ENCODE measurements at places on chromosomes 11 and 22.

- no peak for DNase-seq
Observed at GRCh38 chr11:4095509-4096230, 1.1 kb downstream of the RRM1 start.

- no peak for DNase-seq
Observed at GRCh38 chr11:114909866-114910265, 231.5 kb downstream of the NXPE2 start.

DNA sequence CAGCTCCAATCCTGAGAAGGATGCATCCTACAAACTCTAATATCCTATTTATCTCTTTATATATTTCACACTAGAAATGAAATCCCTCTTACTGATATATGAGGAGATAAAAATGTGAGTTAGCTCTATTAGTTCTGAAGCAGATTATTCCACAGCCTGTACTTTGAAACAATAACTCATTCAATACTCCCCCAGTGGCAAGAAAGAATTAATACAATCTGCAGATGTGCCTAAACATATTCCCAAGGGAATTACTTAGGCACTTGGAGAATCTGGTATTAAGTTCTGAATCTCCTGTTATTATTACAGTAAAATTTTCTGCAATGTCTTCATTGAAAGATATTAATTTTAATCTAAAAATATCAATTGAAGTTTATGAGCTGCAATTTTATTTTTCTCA lies 59.4 kb downstream of the DDI1 start:
- no peak for DNase-seq

DNA sequence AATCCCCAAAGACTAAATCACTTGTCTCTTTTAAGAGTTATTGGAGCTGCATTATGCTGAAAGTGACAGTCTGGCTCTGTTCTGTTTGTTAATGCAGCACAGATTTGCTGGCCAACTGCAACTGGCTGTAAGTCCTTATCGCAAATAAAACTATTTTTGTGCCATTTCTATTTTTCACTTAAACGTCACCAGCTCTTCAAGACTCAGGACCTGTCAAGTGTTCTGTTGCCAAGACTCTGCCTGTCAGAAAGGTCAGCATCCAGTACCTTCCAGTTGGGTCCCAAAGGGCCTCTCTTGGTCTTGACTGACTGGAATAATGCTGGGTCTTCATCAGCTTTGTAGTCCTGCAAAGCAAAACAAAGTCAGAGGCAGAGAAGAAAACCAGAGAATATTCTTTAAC lies 45.6 kb downstream of the PITPNB start:
- DNase-seq = no peak

GRCh38 chr22:37630839-37631435 lies 8.5 kb upstream of the SH3BP1 start:
- DNase-seq = no peak

DNA sequence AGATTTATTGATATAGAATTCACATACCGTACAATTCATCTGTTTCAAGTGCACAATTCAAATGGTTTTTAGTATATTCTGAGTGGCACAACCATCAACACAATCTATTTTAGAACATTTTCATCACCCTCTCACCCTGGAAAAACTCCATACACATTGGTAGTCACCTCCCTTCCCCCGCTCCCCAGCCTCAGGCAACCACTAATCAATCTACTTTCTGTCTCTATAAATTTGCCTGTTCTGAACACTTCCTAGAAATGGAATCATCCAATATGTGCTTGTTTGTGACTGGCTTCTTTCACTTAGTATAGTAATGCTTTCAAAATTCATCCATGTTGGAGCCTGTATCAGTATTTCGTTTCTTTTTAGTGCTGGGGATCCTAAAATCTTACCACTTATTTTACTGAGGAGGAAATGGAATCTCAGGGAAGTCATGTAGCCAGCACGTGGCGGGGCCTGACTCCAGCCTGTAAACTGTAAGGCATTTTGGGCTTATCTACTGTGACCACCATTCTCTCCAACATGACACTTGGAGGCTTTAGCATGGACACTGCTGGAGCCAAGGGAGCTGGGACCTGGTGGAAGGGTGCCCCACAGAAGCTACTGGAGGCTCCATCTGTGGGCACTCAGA lies 905 bp upstream of the UCP3 start:
- no peak for DNase-seq

GRCh38 chr11:41175304-41175972 lies 284.0 kb downstream of the LRRC4C start:
- no peak for DNase-seq

DNA sequence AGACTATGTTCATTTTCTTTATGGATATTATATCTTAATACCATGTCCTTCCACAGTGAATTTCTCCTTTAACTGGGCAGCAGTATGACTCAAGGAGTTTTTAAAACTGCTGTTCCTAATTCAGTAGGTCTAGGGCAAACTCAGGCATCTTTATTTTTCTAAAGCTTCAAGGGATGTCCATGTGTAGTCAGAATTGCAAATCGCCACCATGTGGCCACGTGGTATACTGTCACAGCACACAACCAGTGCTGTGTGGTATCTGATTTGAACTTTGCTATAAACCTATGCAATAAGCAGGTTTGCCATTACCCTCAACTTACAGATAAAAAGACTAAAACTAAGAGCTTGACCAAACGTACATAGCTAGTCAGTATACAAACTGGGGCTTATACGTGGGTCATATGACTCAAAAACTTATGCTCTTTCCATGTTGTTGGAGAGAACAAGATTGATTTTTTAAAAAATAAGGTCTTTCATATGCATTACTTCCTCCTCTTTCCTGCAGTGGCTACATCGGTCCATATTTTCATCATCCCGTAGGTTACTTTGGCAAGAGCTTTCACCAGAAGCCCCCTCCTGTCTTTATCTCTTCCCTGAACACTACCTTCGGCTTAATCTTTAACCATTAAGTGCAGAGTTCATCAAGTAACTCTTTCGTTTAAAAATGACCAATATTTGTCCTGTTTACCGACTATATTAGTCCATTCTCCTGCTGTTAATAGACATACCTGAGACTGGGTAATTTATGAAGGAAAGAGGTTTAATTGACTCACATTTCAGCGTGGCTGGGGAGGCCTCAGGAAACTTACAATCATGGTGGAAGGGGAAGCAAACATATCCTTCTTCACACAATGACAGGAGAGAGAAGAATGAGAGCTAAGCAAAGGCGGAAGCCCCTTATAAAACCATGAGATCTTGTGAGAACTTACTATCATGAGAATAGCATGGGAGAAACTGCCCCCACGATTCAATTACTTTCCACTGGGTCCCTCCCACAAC lies 8.0 kb upstream of the HTATIP2 start:
- no peak for DNase-seq

GRCh38 chr22:21074102-21074715 lies 28.5 kb downstream of the LRRC74B start:
- no peak for DNase-seq

GRCh38 chr11:69086152-69087132 lies 37.7 kb downstream of the TPCN2 start:
- DNase-seq = no peak

- DNase-seq = no peak
Observed at GRCh38 chr11:61783717-61784505, 8.5 kb downstream of the TMEM258 start.

DNA sequence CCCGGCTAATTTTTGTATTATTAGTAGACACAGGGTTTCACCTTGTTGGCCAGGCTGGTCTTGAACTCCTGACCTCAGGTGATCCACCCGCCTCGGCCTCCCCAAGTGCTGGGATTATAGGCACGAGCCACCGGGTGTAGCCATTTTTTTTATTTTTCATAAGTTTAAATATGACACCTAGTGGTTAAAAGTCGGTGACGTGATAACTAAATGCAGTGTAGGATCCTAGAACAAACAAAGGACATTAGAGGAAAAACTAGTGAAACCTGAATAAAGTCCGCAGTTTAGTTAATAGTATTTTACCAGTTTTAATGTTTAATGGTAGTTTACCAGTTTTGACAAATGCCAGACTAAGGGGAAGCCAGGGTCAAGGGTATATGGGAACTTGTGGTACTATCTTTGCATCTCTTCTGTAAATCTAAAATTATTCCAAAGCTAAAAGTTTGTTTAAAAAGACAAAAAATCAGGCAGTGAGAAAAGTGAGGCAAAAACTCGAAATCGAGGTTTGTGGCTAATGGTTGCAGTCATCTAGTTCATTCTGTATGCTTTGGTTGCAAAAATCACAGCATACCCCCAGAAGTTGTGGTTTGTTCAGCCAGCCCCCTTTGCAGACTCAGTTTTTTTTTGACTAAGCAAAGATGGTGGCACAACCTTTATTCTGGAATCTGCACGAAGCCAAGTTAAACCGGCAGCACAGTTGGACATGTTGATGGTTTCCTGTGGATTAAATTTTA lies 29.6 kb downstream of the TOM1 start:
- DNase-seq = no peak

DNA sequence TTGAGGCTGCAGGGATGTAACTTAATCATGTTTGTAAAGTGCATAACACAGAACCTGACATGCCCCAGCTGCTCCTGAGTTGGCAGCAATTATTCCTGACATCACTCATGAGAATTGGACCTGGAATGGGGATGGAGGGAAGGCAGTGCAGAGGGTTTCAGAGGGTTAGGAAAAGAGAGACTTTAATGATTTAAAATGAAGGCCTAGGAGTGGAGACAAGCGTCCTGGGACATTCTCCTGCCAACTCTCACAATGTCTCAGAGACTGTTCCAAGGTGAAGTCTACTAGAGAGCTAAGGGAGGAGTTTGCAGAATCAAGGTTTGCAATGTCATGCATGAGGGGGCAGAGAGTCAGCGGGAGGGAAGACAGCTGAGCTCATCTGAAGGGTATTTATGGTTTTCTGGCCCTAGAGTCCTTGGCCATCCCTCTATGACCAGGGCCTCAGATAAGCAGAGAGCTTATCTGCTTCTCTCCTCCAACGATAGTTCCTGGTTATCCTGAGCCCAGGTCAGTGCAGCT lies 36.9 kb downstream of the GGTLC2 start:
- no peak for DNase-seq

- no peak for DNase-seq
Observed at GRCh38 chr11:540583-541432, 3.5 kb downstream of the LRRC56 start.

GRCh38 chr22:29877620-29878019 lies 5.4 kb upstream of the MTMR3 start:
- DNase-seq = no peak

GRCh38 chr11:86002431-86002830 lies 66.5 kb downstream of the PICALM start:
- DNase-seq = no peak

GRCh38 chr11:70568035-70568813 lies 169.9 kb downstream of the CTTN start:
- DNase-seq = no peak

DNA sequence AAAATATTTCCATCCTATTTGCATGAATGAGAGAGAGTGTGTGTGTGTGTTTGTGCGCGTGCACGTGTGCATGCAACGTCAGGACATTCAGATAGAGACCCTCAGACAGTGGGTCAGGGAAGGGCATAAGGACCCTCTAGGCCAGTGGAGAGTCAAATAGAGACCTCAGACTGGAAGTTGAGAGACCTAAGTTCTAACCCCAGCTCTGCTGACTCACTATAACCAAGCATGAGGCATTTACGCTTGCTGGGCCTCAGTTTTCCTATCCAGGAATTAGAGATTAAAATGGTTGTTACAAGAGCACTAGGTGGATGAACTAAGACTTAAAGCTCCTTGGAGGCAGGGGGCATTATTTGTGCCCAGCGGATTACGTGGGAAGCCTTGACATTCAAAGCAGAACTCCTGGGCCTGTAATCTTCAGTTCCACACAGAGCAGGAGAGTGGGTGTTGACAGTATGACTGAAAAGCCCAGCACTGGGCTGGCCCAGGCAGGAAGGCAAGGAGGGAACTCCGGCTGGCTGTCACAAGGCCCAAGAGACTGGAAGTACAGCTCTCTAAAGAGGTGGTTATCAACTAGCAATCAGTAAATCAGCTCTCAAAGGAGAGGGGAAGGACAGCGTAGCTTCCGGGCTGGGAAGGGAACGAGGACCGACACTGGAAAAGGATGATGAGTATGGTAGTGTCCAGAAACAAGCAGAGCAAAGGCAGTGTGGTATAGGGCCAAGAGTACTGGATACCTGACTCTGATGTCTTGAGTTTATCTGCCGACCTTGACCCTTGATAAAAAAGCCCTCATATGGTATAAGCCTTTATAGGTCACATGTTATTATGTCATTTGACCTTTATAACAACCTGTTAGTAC lies 9.2 kb downstream of the RHOG start:
- DNase-seq = no peak

GRCh38 chr11:9575260-9576240 lies 2.1 kb downstream of the WEE1 start:
- no peak for DNase-seq

- DNase-seq = no peak
Observed at GRCh38 chr11:2975594-2975993, 16.5 kb downstream of the NAP1L4 start.

DNA sequence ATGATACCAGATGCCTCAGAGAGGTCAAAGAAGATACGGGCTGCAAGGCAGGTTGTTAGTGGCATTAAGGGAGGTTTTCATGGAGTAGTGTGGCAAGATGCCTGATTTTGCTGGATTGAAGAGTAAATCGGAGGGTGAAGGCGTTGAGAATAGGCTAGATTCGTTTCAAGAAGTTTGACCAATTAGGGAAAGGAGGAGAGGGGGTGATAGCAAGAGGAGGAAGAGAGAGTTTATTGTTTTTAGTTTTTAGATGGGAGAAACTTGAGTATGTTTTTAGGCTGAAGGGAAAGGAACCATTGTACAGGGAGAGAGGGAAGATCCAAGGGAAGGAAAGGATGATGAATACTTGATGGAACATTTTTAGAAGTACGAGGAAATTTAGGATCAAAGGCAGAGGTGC lies 16.5 kb downstream of the CSTPP1 start:
- no peak for DNase-seq

DNA sequence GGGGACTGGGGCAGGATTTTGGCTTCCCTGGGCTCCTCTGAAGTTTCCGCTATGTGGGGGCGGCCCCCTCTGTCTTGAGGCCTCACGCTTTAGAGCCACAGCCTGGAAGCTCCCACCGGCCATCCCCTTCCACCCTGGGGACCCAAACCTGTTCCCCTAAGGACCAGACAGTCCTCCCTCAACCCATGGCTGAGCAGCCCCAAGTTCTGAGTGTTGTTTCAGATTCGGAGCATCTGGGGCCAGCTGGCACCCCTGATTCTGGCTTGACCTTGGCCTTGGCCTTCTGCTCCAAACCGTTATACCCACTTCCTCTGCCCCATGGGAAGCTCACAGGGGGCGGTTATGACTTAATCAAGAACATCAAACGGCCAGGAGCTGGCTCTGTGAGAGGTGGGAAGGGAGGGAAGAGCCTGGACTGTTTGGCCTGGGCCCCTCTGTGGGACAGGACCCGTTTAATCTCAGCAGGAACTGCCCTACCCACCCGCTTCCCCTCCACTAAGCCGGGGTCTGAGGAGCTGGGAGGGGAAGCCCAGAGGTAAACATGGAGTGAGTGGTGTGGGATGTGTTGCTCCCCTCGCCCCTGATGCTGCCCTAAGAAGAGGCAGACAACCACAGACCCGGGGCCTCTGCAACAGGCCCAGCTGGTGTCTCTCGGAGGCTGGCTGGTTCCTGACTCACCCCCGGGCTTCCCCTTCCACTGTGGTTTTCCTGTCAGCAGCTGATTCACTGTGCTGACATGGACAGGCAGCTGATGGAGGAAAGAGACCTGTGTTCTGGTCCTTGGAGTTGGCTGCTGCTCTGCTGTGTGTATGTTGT lies 3.4 kb downstream of the CD82 start:
- DNase-seq = peak; percentile 71

Data from stimulated activated CD8-positive, alpha-beta memory T cell treated with anti-CD3 and anti-CD28 coated beads, Interleukin-7, amount 100 ng/mL, for 1 hour (primary cell).